ENCODE measurements at places on chromosomes 2 and 18.
A peak's percentile ranks its signal among the peaks of the same experiment; 100 is the strongest.

- DNase-seq = no peak
Measured at GRCh38 chr2:152189622-152190495, 14.3 kb upstream of the STAM2 start.

- no peak for DNase-seq
Measured at GRCh38 chr18:62370366-62370765, 45.3 kb downstream of the TNFRSF11A start.

DNA sequence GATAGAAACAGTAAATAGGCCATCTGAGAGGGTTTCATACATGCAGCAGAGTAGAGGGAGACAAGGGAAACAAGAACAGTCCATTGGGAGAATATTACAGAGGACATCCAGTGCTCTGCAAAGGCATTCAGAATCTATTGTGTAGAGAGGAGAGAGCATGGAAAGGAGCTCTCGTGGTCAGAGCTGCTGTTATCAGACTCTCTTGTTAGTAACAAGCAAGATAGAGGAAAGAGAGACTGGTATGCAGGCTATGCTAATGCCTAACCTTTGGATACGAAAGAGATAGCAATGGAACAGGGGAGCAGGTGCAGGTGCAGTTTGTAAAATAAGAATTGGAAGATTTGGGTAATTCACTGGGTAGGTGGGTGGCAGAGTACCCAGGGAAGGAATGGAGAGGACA is 855.9 kb downstream of the CNTNAP5 start:
- no peak for DNase-seq

GRCh38 chr2:226839161-226839560 is 3.3 kb downstream of the RHBDD1 start:
- no peak for DNase-seq

DNA sequence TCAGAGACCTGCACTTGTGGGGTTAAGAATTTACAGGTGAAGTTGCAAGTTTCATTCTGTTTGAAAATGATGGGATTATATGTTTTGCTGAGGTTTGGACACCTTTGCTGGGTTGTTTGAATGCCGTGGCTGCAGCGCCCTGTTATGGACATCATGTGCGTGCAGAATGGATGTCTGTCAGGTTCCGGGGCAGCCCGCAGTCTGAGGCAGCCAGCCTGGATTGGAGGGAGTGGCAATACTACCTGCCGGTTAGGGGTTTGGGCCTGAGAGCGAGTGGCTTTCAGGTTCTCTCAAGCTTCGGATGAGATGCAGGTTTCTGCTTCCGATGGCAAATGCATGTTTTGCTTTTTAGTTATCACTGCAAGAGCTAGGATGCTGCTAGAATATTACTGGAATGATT is 1.1 kb downstream of the CASP8 start:
- DNase-seq = no peak

GRCh38 chr2:221962186-221962585 is 336.6 kb downstream of the PAX3 start:
- DNase-seq = no peak

DNA sequence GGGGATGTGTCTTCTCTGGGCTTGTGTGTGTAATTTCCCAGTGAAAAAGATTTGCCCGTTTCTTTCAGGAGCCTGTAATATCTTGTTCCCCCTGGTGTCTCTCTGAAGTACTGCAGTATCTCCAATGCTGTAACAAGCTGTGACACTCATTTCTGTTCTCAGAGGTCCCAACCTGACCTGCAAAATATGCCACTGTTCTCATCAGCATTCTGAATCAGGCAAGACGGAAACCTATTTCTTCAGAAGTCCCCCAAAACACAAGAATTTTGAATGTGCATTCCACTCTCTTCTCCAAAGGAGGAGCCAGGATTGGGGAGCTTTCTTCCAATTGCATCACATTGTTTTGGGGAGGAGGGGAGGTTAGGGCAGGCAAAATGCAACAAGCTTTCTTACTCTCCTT is 77.0 kb upstream of the CNGA3 start:
- no peak for DNase-seq

DNA sequence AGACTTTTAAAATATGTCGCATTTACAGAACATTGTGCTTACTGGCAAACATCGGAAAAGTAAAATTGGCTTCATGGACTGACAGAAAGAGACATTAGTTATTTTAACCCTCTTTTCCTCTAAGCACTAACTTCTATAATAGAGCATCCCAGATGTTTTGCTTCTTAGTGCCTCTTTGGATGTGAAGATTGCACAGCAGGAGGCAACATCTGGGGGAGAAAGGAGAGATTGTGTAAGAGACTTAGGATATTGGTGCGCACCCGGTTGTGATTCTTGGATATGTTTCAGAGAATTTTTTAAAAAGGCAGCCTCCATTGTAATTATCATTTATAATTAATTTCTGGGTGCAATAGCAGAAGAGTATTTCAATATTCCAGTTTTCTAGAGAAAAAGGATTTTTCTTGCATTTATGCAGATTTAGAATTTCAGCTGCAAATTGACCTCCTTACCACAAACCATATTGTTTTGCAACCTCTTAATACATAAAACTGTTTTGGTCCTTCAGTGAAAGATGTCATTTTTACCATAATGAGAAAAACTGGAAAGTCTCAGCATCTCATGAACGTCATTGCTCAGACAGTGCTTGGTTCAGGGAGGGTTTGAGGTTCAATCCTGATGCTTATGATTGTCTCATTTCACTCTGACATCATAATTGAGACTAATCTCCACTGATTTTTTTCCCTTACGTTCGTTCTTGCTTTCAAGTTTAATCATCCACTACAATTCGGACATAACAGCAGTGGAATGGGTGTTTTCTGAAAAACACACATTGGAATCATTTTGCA is 404.3 kb downstream of the ZNF521 start:
- no peak for DNase-seq

DNA sequence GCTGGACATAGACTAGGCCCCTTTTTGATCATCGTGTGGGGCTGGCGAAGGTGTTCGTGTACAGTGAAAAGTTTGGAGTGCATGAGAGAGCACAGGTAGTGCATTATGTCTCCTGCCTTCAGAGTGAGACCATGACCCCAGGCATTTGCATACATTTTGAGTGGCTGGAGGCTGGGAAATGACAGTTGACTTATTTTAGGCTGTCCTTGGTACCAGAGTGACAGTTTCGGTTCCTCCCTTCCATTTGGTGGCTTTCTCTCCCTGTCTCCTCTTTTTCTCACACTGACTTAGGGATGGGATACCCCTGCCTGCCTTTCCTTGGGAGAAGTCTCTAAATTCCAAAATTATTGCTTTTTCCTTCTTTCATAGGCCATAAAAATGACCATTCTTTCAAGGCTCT is 20.1 kb downstream of the SERPINB12 start:
- no peak for DNase-seq

DNA sequence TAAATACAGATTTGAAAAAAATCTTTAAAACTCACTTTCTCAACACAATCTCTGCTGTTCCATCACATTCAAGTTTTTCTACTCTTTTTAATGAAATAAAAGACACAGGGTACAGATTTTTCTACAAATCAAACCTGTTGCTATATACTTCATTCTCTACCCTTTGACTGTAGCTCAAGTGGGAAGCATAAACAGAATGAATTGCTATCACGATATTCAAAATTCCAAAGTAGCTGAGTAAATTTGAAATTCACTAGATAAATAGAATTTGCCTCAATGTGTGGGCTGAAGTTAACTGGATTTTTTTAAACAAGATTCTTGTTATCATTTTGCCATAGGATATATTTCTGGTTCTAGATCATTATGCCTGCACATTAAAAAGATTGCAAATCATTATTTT is 185.9 kb downstream of the ZNF521 start:
- no peak for DNase-seq

DNA sequence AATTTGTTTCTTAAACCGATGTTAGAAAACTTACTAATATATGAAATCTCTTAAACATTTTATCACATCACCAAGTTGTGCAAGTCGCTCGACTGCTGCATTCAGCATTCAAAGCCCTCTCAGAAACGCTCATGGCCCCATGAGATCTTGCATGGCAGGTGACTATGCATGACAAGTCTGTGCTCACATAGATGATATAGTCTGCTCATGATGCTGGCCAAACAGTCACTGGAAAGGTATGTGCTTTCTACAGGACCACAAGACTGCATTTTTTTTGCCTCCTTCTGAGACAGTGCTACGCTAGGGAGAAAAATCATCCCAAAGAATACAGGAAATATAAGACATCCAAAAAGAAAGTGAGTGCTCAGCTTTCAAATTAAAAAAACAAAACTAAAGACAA is 98.3 kb upstream of the ZBTB14 start:
- DNase-seq = no peak

GRCh38 chr2:146986161-146986560 is 858.7 kb upstream of the ACVR2A start:
- no peak for DNase-seq

DNA sequence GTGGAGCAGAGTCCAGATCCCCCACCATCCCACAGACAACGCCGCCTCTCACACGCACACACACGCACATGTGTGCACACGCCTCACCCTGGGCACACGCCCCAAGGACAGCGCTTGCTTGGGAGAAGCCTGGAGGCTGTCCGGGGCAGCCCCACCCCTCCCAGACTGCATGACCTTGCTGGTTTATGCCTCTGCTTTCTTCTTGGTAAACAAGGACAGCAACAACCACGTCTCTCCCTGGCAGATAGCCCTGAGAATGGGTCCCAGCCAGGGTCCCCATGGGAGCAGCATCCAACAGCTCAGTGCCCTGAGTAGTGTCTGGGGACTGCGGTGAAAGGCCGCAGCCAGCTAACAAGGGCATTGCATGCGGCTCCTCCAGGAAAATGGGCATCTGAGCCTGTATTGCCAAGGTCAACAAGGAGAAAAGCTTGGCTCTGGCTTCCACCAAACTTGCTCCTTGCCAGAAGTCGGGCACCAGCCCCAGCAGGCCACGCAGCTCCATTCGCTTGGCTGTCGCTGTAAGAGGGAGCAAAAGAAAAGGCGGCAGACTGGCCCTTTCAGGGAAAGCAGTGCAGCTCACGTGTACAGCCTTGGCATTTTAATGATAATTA is 234.6 kb downstream of the EIPR1 start:
- peak; percentile 30 for DNase-seq

- no peak for DNase-seq
Measured at GRCh38 chr2:96463119-96463518, 42.0 kb downstream of the NEURL3 start.

DNA sequence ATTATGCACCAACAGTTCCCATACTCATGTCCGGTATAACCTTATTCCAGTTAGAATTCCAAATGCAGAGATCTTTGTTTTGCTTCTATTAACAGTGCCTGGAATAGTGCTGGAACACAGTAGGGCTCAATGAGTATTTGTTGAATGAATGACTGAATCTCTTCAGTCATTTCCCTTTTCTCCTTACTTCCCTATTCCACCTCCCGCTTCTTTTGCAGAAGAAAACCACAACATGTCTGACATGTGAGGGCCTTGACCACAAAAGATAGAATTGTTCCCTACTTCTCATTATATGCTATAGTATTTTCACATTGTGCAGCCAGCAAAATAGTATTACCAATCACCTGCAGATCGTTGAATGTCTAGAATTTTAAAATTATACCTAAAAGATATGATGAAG is 19.5 kb upstream of the HNRNPLL start:
- DNase-seq = no peak

- no peak for DNase-seq
Measured at GRCh38 chr18:36890598-36890997, 61.7 kb downstream of the KIAA1328 start.
